ENCODE measurements at places on chromosomes 11 and 22.
A peak's percentile ranks its signal among the peaks of the same experiment; 100 is the strongest.

- DNase-seq = peak; percentile 52
These were observed 650 bp upstream of the CHID1 start for GRCh38 chr11:911031-911889.

DNA sequence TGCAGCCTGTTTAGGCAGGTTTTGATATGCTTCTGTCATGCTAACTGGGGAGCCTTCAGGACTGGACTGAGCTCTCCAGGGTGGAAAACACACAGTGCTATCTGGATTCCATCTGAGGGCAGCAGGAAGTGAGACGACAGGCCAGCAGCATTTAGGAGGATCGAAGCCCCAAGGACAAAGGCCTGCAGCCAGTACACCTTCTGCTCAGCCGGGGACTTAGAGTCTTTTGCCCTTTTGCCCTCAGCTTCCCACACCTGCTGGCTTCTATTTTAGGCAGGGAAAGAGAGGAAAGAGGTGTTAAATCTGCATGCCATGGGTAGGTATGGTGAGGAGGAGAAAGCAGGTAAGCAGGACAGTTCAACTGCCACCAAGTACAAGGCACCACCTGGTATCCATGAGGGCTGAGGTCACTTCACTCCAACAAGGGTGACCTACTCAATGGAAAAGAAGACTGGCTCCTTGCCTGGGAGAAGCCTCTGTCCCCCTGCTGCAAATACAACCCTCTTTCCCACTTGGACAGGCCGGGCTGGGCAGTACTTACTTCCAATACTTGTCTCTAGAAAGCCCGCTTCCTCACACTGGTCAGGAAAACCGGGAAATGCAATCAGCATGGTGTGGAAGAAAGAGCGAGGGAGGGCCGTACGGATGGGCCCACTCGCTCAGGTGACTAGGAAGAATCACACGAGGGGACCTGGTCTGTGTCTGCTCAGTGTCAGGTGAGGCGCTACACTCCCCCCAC, 12.3 kb downstream of the LARGE2 start:
- no peak for DNase-seq

- DNase-seq = no peak
These were observed 457.2 kb upstream of the CADM1 start for GRCh38 chr11:115961159-115962003.

DNA sequence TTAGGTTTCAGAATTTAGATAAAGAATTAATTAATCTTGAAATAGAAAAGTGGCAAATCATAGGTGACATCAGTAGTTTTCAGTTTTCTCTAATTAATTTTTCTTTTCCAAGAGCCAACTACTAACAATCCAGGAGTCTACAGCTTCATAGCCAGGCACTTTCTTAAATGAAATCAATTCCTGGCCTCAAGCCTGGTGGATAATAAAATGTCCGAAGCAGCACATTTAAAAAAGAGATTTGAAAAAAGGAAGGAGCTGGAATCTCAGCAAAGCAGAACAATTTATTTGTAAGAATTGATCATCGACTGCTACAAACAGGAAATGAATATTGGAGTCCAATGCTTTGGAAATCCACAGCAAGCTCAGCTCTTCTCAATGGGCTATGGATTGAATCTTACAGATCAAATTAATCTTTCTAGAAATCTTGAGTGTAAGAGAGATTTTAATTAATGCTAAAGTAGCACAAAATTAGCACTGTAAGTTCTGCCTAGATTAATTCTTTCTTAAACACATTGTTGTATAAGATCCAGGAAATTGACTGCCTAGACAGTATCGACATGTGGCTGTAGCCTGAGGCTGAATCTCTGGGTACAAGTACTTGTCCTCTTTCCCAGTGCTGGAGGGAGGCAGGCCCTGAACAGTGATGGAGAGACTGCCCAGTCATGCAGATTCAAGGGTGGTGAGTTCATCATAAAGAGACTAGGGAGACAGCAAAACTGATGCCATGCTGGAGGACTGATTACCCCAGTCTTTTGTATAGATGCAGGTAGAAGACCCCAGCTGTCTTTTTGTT, 167.8 kb upstream of the POU2AF2 start:
- no peak for DNase-seq

GRCh38 chr11:36088266-36088972, 144.6 kb downstream of the LDLRAD3 start:
- DNase-seq = no peak

DNA sequence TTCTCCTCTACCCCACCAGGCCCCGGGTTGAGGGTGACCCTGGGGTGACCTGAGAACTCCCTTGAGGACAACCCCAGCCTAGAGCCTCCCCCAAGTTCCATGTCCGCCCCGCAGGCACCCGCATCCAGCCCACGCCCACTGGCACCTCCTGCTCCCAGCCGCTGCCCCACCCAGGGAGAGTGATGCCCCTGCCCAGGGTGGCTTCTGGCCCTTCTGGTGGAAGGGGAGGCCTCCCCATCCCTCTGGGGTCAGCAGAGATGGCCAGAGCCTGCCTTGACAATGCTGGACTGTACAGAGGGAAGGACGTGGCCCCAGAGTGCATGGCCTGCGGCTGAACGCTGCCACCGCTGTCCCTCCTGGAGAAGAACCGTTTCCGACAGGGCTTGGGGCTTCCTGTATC, 1.1 kb upstream of the TH start:
- DNase-seq = no peak

DNA sequence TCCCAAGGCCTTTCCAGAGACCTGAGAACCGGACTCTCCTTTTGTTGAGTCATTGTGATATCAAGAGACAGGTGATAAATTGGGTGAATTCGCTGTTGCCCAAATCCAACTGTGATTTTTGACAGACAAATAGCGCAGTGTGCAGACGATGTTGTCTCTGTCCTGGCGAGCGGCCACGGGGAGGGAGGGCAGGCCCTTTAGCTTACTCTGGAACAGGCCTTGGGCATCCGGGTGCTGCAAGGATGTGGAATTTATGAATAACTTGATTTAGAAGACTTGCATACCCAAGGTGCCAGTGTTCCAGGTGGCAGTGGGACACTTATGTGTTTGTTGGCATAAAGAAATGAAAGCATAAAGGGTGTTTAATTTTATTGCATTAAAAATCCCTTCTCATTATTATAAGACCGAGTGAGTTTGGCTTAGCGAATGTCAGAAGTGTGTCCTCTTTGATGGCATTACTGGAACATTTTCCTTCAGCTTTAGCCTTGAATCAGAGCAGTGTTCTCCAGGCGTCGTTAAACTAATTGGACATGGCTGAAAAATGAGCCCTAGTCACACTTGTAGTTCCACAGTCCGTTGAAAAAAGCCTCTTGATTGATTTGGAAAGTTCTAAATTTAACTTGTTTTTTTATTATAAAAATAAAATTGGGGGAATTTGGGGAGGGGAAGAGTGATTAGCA, 9.4 kb downstream of the LDLRAD3 start:
- DNase-seq = no peak

DNA sequence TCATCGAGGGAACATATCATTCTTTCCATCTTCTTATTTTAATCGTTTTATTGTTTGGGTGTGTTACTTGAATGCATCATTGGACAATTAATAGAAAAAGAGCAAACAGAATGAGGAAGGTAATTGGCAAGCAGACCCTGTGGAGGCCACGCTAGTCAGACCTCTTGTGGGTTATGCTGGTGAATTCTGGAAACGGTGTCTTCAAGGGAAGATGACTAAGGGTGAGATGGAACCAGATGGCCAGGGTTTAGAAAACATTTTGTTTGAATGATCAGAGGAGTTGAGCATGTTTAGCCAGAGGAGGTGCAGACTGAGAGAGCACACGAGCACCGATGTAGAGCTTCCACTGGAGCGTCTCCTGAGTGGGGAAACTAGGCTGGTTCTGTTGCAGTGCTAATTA, 8.5 kb downstream of the ST14 start:
- DNase-seq = no peak

DNA sequence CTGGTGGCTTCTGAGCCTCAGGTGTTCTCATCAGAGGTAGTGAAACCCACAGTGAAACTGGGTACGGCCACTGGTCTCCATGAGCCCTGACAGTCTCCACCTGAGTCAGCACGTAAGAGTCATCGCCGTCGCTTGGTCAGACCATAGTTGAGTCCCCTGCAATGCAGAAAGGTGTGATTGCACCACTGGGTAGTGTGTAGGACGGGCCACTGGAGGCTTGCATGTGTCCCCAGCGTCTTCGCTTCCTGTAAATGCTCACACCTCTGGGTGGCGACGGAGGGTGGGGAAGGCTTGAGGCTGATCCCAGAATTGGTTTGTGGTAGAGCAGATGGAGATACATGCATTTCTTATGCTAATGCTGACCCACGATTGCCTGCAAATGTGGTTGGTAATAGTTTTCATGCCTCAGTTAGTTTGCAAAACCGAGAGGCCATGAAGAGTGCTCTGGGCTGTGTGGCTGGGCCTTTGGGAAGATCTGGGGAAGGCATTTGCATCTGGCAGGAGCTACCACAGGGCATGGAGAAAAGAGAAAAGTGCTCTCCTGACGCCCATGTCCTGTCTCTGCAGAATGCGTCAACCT, 26.5 kb downstream of the CTTN start:
- no peak for DNase-seq

DNA sequence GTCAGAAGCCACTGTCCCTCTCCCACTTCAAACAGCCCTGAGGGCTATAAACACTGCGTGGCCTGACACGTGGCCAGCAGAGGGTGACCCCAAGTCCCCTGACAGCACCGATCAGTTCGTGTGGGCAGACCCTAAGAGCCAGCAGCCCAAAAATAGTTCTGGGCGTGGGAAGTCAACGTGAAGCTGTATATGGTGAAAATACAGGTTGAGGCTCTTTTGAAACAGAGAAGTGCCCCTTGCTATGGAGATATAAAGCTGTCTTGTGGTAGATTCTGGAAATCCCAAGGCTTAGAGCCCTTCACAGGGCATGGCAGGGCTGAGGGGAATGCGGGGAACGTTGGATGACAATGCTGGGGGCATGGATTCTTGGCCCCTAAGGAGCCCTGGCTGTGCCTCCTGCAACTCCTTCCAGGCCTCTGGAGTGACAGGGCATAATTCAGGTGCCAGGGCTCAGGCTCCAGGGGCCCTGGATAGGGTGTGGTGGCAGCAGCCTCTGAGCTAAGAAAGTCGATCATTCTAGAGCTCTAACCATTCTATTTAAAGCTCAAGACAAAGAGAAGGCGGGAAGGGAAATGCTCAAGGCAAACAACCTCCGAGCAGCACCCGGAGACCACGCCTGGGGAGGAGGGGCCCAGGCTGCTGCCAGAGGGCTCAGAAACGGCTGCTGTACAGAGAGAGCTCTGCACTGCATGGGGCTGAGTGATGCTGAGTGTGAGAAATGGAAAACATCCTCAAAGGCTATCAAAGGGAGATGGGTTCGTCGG, 60.4 kb upstream of the CD5 start:
- DNase-seq = peak; percentile 21

DNA sequence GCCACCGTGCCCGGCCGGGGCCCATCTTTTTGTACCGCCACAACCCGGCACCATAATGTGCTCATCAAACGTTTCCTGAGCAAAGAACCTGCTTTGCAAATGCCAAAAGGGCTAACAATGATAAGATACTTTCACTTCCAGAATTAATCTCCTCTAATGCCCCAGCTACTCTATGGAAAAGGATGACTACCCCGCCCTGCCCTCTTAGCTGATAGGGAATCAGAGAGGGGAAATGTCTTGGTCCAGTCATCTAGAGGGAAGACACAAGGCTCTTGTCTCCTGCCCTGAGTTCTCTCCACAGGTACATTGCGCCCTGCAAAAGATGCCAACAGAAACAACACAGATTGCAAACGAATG, 586 bp downstream of the TTLL1 start:
- no peak for DNase-seq

DNA sequence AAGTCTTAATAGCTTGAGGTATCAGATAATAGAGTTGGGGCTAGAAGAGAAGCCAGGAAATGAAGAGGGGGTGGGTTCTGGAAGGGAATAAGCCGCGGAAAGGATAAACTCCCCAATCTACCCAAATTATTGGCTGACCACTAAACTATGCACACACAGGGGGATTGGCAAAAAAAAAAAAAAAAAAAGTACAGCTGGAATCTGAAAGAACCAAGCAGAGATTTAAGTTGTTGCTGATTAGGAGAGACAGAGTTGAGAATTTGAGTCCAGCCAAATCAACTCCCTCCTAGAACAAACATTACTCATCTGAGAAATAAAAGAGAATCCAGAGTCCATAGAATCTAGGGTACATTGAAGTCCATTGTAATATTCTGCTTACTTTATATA, 134.9 kb downstream of the CCDC81 start:
- no peak for DNase-seq

DNA sequence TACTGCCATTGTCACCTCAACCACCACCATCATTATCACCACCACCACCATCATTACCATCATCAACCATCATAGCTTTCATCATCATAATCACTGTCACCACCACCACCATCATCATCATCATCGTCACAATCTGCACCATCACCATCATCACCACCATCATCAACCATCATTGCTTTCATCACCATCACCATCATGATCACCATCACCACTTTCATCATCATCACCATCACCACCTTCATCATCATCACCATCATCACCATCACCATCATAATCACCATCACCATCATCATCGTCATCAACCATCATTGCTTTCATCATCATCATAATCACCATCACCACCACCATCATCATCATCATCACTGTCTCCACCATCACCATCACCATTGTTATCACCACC, 8.7 kb upstream of the OSBPL5 start:
- no peak for DNase-seq

DNA sequence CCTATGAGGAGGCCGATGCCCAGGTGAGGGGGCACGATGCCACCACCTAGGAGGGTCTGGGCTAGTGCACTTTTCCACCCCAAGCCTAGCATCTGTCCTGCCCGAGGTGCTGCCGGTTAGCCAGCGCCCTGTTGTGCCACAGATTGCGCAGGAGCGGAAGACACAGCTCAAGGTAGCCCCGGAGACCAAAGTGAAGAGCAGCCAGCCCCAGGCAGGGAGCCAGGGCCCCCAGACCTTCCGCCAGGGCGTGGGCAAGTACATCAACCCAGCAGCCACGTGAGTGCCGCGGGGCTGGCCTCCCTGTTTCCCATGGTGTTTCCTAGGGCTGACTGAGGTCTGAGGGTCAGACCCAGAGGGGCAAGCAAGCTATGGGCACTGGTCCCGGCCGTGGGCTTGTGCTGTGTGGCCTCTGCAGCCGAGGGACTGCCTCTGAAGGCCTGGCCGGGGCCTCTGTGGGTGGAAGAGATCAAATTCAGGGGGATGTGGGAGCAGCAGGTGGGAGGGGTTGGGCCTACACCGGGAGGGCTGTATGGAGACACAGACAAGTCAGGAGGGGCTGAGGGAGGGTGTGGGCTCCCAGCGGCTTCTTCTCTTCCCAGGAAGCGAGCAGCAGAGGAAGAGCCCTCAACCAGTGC, 29.1 kb downstream of the PPIL2 start:
- no peak for DNase-seq

GRCh38 chr11:77425346-77425745, 48.5 kb downstream of the PAK1 start:
- DNase-seq = no peak

DNA sequence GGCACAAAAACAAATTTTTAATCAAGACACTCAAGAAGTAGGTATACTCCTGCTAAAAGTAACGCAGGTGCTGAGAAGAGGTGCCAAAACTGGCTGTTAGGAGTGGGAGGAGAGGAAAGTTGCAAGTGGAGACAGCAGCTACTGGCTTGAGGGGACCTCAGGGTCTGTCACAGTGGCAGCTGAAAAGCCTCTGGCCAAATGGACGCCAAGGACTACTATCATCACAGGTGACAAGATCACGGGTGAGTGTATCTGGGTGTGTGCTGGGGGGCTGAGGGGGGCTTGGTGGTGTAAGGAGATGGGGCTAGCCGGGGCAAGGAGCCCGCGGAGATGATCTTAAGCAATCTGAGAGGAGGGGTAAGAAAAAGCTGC, 687 bp downstream of the ZNF202 start:
- DNase-seq = no peak

Data from SK-N-DZ (cell line).